AG08395 (cell line): ENCODE measurements at places on chromosomes 6 and 20.

GRCh38 chr6:143007646-143008045 lies 53.0 kb upstream of the AIG1 start:
- DNase-seq = peak; percentile 57

GRCh38 chr6:87561017-87561416 lies 28.8 kb downstream of the RARS2 start:
- no peak for DNase-seq

DNA sequence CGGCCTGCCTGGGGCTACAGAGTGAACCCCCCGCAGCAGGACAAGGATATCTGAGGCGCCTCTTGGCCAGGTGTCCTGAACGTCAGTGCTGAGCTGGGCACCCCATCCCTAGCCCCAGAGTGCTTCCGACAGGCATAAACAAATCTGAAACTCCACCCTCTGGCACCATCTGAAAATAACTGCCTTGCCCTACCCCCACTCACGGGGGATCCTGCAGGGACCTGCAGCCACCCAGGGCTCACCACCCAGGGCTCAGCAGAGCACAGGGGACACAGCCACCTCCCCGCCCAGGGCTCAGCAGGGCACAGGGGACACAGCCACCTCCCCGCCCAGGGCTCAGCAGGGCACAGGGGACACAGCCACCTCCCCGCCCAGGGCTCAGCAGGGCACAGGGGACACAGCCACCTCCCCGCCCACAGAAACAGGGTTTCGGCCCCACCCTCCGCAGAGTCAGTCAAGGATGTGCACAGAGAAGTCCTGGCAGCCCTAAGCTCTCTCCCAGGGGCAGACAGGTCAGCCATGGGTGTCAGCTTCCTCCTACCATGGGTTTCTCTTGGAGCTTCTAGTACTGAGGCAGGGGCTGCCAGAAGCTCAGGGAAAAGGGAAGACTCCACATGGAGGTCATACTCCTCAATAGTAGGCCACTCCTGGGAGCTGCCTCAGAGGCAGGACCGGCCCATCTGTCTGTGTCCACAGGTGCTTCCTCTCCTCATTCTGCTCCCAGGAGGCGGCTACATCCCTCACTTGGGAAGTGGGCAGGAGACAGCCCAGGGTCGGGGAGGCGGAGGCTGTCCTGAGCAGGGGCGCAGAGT lies 4.6 kb downstream of the UCKL1 start:
- DNase-seq = no peak

GRCh38 chr6:45923831-45924391 lies 91.7 kb downstream of the CLIC5 start:
- DNase-seq = peak; percentile 65

GRCh38 chr6:159871906-159872305 lies 18.9 kb upstream of the MAS1 start:
- no peak for DNase-seq

GRCh38 chr6:127514179-127514772 lies 4.9 kb downstream of the MTCL3 start:
- DNase-seq = no peak

DNA sequence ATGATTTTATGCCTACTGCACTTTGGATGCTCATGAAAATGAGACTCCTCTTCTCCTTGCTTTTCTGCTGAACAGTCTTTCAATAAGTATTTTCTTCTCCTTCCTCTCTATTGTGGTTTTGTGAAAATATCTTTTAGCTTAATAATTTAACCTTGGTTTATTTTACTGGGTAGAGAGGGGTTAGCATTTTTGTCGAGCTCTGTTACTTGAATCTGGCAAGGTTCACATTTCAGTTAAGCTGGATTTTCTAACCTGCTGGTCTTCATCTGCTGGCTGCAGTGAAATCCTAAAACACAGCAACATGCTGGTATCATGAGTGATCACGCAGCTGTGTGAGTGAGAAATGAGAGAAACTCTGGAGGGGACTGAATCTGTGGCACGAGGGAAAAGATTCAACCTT lies 222.7 kb upstream of the NOX3 start:
- DNase-seq = no peak

DNA sequence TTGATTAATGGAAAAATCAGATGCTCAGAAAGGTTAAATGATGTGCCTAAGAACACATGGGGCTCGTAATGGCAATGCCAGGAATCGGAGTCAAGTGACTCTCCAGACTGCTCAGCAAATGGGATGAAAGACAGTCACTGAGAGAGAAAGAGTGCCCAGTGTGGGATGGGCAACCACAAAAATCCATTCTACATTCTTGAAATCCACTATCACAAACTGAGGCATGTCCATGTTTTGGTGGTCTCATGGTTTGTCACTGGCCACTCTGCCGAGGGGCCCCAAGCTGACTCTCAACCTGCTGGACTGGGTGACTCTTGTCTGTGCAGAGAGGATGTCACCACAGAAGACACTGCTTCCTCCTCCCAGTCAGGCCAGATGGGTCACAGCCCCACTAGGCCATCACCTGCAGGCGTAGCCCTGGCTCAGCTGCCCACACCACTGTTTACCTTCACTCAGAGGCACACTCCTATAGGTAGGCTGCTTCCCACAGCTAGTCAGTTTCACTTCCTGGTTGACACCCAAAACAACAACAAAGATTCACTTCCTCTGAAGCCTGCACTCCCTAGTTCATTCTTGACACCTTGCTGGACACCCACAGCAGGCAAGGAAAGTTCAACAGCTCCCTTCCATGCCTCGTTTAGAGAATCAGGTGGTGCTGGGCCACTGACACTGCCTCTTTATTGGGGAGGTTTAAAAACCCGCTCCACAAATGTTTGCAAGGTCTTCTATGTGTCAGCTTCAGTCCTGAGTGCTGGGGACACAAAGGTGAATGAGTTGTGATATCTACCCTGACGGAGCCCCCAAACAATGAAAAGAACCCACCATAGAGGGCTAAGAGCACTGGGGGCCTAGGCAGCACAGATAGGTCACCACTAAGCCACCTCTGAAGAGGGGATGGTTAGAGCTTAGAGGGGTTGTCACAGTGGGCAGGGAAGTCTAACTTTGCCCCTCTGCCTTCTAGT lies 21.7 kb downstream of the MAP1LC3A start:
- no peak for DNase-seq

DNA sequence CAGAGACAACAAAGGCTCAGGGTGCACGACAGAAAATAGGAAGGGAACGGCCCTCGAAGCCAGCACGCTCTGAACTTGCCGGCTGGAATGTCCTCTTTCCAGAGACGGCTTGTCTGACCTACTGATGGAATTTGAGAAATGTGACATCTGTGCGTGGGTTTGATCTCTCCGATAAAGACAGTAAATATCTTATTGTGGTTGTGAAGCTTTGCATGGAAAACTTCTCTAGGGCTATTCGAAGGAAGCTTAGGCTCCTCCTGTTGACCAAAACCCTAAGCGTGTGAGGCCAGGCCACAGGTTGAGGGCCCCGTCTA lies 247.3 kb downstream of the ZNF217 start:
- no peak for DNase-seq

GRCh38 chr6:123415844-123416468 lies 220.8 kb downstream of the TRDN start:
- peak; percentile 23 for DNase-seq

- DNase-seq = no peak
These were observed 29.7 kb downstream of the SAYSD1 start for GRCh38 chr6:39085129-39085797.

DNA sequence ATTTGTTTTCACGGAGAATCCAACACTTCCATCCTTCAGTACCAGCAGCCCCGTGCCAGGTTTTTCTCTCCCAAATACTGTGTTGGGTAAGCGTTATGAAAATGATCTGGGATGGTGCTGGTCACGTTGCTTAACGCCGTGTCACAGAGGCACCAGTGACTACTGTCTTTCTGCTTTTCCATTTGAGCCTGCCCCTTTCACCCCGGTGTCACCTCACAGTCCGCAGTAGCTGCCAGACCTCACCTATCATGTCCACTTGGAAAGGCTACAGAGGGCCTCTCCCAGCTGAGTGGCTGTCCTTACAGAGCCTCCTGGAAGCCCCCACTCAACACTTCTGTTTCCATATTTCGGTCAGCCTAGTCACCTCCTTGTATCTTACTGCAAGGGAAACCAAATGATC lies 176.5 kb upstream of the ARID1B start:
- no peak for DNase-seq

GRCh38 chr6:44268095-44268628 lies 2.1 kb upstream of the TMEM151B start:
- DNase-seq = peak; percentile 63

DNA sequence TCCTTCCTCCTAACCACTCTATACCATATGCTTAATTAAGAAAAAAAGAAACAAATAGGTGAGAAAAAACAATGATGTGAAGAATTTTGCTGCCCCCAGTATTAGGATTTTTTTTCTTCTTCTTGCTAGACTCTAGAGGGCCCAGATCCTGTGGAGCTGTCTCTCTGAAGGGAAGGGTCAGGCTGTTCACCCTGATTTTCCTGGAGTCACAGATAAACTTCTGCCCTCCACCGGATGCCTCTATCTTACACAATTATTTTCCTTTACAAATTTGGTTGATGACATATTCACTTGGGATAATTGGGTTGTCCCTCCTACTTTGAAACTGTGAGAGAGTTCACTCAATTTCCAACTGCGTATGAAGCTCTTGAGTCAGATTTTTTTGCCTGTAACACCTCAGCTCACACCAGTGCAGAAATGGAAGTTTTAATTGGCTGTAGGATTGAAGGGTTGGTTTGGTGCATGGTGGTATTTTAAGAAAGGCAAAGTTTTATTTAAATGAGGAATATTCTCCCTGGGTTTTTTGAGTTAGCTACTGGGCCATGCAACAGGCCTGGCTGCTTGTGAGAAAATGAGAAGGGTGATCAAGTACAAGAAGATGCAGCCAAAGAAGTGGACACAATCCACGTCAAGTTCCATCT lies 73.7 kb upstream of the ESR1 start:
- no peak for DNase-seq

- DNase-seq = no peak
These were observed 71.4 kb downstream of the MAFB start for GRCh38 chr20:40617594-40617993.

- DNase-seq = no peak
These were observed 31.8 kb upstream of the ZBP1 start for GRCh38 chr20:57651881-57652605.

DNA sequence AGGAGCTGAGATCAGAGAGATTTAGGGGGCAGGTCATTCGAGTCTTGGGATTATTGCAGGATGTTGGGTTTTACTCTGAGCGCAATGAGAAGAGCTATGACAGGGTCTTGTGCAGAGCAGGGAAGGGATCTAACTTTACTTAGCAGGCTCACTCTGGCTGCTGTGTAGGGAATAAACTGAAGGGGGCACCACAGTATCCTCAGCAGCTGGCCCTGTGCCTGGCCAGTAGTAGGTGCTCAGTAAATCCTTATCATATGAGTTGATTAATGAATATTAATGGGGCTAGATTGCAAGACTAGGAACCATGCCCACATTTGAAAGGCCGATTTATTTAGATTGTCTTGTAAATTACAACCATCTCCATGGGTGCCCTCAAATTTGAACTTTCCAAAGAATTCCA lies 4.6 kb upstream of the MDGA1 start:
- no peak for DNase-seq

GRCh38 chr6:88492241-88492640 lies 326.1 kb upstream of the CNR1 start:
- DNase-seq = no peak

- no peak for DNase-seq
These were observed 338.3 kb upstream of the NT5E start for GRCh38 chr6:85111481-85112011.

- DNase-seq = no peak
These were observed 76.5 kb downstream of the PTPN1 start for GRCh38 chr20:50586531-50587232.

GRCh38 chr6:14354919-14355572 lies 237.5 kb downstream of the CD83 start:
- DNase-seq = peak; percentile 71

DNA sequence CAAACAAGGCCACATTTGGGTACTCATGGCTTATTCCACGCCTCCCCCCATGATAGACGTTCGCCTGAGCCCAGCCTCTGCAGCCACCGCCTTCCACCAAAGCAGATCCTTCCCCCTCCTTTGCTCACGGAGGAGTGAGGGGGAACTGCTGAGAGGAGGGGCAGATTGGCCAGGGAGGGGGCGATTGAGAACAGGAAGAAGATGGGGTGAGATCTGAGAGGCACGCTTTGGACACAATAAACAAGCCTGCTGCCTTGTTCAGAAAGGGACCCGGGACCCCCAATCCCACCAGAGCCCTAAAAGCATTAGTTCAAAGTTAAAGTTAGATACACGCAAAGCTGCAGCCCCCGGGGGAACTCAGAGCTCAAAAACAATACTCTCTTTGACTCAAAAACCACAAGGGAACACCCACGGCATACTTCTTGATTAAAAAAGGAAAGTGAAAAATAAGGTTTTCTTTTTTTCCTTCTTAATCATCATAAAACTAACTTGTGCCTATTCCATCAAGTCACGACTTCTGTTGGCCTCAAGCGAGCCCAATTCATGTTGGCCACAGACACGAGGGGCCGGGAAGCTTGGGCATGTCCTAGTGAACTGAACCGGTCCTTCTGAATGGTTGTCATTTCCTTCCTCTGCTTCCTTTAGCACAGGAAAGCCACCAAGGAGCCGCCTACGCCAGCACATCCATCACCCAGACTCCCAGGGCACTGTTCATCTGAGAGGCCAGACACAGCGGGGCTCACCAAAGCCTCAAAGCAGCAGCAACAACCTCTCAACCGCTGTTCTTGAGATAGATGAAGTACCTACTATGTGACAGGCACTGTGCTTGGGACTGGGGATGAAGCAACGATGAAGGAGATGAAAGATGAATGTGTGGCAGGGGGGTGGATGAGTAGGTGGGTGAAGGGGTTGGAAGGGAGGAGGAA lies 44.7 kb downstream of the NFATC2 start:
- DNase-seq = peak; percentile 42

- DNase-seq = no peak
These were observed 1.9 kb downstream of the FAM83C start for GRCh38 chr20:35290186-35290886.

DNA sequence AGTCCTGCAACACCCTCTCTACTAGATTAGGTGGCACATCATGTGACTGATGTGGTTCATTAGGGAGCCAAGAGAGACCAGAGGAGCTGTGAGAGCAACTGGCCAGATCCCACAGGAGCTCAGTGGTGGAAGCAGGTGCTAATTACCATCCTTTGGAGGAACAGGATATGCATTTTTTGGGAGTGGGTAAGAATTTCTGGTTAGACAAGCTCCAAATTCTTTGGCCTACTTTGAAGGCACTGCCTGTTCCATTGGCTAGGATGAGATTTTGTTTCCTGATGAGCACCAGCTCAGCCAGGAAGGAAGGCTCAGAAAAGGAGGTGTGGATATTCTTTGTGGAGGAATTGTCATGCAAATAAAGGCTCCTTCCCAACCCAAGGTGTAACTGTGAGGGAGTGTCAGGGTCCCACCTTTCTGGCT lies 130.3 kb upstream of the BMP2 start:
- DNase-seq = no peak

- DNase-seq = no peak
These were observed 395.0 kb downstream of the HDGFL1 start for GRCh38 chr6:22964334-22964733.

DNA sequence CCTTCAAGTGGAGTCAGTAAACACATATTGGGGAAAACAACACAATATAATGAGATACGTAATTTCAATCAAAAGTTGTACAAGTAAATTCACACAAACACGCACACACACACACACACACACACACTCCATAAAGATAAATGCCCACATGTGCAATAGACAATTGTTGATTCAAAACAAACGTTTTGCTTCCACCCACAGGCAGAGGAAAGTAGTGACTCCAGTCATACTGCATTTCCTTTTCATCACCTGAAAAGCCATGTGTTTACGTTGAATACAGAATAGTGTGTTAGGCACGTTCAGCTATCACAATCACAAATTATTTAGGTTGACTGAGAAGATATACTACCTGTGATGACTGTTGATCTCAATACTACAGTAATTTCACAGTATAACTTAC lies 443.8 kb upstream of the MANEA start:
- DNase-seq = no peak
